Left renal cortex interstitium (tissue), 4 donors: ENCODE measurements at places on chromosomes 6 and 20.

- DNase-seq: no peak
These were observed 76.7 kb downstream of the GPR6 start for GRCh38 chr6:110054664-110055386.

- DNase-seq: peak; percentile 29
These were observed 117.3 kb upstream of the TNFAIP3 start for GRCh38 chr6:137749696-137750211.

DNA sequence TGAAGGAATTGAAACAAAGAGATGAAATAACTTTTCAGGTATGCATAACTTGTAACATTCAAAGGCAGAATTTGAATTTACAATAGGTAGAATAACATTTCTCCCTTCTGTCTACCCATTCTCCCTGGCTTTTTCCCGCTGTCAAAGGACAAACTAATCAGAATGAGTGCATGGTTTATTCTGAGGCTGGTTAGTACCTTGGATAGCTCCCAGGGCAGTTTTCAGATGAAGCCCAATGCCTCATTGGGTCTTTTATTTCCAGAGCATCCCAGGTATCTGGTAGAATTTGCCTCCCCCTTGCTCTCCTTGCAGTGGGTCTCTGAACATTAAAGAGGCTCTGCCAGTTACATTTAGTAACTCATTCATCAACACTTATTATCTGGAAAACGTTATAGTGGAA is 665.5 kb downstream of the BCKDHB start:
- no peak for DNase-seq

GRCh38 chr6:119720160-119720559 is 370.6 kb upstream of the MAN1A1 start:
- no peak for DNase-seq

- no peak for DNase-seq
These were observed 311.1 kb upstream of the RNF24 start for GRCh38 chr20:4326195-4327065.

- peak; percentile 43 for DNase-seq
These were observed 298.6 kb downstream of the C6orf118 start for GRCh38 chr6:165010556-165011535.

DNA sequence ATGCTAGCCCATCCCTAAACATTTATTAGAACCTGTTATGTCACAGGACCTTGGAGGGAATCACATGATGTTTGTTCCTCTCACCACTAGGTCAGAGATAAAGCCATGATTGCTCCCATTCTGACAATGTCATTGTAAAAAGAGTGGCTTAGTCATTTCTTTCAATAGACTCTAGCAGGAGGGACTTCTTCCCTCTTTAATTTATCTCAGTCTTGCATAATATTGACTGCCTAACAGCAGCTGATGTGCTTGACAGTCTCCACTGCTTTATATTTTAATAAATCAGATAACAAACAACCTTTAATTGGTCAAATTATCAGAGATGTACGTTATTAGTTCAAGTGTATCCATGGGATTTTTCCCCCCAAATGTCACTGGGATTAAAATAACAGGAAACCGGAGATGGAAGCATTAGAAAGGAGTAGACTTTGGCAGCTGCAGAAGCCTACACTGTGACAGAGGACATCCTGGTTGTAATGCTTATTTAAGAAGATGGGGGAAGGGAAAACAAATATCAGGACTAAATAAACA is 39.6 kb downstream of the LAMA4 start:
- no peak for DNase-seq

DNA sequence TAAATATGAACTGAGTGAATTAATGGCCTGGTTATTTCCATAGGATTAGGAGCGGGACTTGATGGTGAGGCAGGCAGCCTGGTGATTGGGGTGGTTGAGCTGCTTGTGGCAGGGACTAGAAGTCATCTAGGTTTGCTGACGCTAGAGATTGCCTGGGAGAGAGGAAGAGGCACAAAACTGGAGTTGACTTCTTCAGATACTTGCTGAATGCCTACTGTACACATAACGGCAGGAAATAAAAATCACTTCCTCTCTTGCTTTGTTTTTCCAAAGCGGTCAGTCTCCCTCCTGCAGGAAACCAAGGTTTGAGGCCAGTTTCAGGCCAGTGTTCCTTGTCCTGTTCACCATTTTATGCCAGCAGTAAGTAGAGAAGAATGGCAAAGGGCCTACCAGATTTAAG is 36.7 kb upstream of the MYLIP start:
- DNase-seq: no peak

GRCh38 chr6:110674096-110674495 is 141.2 kb downstream of the CDK19 start:
- no peak for DNase-seq

DNA sequence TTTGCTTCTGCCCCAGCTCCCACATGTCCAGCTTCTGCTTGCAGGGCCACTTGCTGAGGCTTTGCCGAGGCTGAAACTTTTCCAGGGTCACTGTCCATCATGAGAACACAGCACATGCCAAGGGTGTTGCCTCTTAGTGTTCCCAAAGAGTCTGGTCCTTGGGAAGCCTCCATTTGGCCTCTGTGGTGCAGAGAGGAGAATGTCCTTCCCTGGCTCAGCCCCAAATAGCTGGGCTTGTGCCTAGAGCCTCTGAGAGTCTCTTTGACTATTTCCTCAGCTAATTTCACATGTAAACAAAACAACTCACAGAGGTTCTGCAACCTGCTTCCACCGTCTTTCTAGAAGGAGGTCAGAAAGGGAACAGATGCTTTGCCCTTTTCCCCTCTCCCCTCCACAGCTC is 40.4 kb upstream of the RAB23 start:
- DNase-seq: no peak

DNA sequence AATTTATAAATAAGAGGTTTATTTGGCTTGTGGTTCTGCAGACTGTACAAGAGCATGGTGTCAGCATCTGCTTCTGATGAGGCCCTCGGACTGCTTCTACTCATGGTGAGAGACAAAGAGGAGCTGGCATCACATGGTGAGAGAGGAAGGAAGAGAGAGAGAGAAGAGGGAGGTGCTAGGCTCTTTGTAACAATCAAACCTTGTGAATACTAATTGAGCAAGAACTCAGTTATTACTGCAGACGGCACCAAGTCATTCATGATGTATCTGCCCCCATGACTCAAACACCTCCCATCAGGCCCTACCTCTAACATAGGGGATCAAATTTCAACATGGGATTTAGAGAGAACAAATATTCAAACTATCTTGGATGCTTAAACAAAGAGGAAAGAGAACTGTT is 6.3 kb upstream of the SIRPG start:
- DNase-seq: no peak

DNA sequence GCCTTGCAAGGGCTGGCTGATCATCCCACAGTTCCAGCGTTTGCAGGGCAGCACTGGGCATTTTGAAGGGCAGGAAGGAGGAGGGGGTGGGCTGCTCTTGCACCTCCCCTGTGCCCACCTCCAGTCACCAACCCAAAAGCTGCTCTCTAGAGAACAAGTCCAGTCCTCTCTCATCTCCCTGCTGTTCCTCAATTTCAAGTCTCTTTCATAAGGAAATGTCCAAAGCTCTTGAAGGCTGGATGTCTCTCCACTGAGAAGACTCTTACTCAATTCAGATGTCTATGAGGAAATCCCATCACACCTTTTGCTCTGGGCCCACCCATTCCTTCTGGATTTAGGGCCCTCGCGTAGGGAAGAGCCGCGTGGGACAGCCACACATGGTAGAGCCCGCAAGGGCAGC is 31.7 kb downstream of the WRNIP1 start:
- no peak for DNase-seq

DNA sequence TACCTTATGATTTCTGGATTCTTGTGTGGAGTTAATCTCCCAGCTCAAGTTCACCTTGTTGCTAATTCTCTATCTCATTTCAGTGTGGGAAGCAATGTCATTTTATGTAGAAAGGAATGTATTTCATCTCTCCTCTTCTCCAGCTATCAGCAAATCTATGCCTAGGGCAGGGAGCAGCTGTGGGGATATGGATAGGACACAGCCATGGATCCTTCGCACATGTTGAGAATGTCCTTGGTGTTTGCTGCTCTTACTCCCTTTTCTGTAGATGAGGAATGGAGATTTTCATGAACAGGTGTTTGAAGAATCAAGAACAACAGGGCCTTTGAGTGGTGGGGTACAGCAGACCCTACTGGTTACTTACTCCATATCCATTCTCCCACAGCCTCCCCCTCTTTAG is 182.0 kb downstream of the UST start:
- no peak for DNase-seq

DNA sequence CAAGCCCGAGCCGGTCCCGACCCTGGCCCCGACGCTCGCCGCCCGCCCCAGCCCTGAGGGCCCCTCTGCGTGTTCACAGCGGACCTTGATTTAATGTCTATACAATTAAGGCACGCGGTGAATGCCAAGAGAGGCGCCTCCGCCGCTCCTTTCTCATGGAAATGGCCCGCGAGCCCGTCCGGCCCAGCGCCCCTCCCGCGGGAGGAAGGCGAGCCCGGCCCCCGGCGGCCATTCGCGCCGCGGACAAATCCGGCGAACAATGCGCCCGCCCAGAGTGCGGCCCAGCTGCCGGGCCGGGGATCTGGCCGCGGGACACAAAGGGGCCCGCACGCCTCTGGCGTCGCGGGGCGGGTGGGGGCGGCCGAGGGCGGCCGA is 37.5 kb downstream of the YTHDF1 start:
- DNase-seq: no peak

- no peak for DNase-seq
These were observed 407.1 kb downstream of the GRIK2 start for GRCh38 chr6:101800598-101800997.

- no peak for DNase-seq
These were observed 76.6 kb upstream of the PMEPA1 start for GRCh38 chr20:57786304-57786932.

GRCh38 chr6:24501914-24502313 is 7.1 kb downstream of the ALDH5A1 start:
- DNase-seq: no peak

GRCh38 chr20:21243811-21244210 is 59.3 kb upstream of the XRN2 start:
- DNase-seq: no peak

DNA sequence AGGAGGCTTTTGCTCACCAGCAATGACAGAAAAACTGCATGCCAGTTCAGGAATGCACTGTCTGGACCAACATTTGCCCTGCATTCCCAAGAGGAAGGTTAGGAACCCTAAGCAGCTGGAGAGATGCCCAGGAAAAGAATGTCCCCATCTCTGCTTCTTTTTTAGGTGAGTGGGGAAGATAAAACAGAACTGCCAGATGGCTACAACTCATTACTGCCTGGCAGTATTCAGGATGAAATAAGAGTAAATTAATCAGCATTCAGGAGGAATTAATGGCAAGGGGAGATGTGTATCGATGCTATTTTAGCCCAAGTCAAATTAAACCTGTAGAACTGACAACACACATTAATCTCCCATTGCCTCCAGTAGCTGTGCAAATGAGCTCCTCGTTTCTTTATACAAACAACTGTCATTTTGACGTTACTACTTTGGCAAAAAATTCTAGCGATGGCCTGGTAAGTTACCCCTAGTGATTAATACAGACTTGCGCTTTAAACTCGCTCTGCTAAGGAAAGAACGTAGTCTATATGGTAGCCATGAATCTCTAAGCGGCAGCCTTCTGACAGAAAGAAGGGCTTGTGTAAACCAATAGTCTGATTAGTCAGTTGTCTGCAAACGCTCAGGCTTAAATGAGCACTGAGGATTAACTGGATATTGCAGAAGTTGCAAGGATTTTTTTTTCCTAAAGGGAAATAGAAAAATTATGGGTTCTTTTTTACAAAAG is 16.7 kb upstream of the SMLR1 start:
- no peak for DNase-seq

DNA sequence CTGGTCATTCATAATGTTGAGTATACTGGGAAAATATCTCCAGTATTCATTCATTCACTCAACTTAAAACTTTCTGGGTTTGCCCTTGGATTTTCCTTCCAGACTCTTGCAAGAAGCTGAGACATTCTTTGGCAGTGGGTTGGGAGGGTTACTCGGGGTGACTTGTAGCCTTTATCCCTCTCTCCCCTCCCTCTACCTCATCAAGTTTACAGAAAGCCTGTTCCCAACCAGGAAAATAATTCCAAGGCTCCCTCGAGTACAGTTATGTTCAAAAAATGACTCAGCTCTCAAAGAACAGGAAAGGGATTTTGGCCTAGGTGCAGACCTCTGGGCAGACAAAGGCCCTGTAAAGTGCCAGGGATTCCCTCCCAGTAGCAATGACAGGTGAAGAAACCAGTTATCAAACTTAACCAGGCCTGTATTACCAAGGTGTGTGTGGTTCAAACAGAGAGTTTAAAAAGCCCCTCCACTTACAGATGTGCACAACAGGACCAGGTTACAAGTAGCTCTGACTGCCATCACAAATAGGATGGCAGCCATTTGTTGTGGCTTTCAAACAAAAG is 22.2 kb downstream of the FKBP1A start:
- DNase-seq: no peak

DNA sequence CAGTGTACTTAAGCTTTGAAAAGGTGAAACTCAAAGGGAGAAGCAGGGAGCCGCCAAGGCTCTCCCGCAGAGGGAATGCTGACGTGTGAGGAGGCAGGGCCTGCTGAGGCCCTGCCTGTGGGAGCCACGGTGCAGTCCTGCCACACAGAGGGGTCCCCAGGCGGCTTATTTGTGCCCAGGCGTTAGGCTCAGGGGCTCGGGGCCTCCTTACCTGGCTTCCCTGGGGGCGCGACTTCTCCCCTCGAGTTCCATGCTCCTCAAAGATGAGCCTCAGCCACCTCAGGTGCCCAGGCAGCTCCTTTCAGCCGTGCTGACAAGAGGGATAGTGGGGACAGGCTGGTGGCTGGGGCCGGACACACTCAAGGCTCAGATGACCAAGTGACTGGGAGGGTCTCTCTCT is 2.2 kb upstream of the KIF25 start:
- no peak for DNase-seq

GRCh38 chr6:81950877-81951276 is 198.4 kb upstream of the TENT5A start:
- DNase-seq: no peak

DNA sequence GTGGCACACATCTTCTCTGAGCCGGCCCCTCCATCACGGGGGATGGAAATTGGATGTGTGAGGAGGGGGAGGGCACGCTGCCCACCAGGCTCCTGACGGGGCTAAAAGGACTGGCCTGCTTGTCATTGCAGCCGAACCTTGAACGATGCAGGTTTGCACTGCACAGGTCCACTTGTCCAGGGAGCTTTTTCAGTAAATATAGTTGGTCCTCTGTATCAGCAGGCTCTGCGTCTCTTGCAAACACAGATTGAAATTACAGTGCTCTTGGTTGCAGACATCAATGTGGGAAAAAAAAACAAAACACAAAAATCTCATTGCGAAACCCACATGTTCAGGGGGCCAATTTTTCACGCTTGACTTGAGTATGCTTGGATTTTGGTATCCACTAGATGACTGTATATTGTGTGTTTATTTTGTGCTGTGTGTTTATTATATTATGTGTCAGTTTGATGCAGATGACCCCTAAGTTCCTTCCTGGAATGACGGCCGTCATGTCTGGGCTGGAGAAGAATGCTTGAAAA is 29.2 kb downstream of the ERMARD start:
- DNase-seq: no peak

DNA sequence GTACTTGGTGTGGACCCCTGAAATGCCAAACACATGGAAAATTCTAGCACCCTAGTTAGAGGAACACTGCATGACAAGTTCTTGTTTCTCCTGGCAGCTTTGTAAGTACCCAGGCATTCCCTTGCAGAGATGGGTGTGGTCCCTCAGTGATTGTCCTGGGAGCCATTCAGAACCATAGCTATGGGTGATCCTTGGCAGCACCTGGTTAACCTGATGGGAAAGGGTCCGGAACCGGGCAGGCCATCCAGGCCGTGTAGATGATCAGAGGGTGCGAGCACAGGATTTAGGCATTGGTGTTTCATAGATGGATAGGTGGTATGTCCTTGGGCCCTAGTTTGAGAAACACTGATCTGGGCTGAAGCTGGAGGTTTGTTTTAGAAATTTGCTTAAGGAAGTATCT is 95.8 kb downstream of the RPP40 start:
- no peak for DNase-seq
